Fibroblast of skin of abdomen (primary cell): ENCODE measurements at places on chromosomes 6 and 20.

DNA sequence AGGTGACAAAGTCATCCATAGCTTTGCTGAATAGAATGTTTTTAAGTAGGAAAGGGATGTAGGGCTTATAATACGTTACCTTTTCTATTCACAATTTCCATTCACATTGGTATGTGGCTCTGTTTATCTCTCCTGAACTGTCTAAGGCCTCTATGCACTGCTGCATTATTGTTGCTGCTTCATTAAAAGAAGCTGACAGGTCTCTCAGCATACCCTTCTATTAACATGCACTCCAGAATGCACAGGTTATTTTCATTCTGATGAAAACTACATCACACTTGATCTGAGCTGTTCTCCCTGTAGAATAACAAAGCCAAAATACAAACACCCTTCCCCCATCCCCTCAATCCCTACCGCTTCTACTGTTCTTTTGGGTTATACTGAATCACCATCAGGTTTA, 399.3 kb downstream of the TBC1D32 start:
- no peak for DNase-seq

- DNase-seq: no peak
Measured at GRCh38 chr20:46255440-46256104, 52.7 kb downstream of the CDH22 start.

- no peak for DNase-seq
Measured at GRCh38 chr6:38713812-38714211, 1.3 kb upstream of the DNAH8 start.

DNA sequence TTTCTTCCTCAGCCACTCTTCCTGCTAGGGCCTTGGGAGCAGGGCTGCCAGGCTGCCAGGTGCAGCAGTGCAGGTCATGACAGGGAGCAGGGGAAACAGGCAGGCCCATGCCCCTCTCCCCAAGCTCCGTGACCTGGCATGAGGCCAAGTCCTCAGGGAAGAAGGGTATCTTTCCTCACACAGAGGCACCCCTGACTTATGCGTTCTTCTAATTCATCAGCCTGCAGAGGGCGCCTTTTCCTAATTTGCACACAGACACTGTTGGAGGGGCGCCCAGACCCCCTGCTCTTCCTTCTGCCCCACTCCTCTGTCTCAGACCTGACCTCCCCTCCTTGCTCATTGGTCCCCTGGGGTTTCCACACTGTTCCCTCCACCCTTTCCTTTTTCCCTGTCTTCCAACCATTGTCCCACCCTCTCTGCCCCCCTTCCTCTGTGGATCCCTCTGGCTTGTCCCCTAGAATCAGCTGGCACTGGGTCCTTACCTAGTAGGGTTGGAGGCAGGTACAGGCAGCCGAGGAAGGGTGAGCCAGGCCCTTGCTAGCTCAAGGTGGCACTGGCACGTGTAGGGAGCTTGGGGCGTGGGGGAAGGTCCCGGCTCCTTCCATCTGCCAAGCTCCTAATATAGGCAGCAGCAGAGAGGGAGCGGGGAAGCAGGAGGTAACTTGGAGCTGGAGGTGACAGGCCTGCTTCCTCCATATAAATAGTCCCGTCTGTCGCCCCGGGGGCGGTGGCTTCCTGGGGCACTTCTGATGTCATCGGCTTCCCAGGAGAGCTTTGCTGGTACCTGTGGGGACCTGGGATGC, 154.9 kb upstream of the MLN start:
- no peak for DNase-seq

DNA sequence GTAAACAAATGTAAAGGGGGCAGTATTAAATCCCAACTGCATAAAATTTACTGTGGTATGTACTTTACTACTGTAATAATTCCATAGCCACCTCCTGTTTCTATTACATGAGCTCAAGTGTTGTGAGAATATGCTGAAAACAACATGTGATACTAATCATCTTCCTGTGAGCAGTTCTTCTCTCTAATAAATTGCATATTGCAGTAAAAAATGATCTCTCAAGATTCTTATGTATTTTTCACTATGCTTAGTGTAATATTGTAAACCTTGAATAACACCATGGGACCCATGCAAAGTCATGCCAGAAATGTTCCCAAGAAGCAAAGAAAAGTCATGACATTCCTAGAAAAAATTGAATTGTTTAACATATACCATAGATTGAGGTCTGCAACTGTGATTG, 133.0 kb upstream of the ATXN1 start:
- DNase-seq: no peak

DNA sequence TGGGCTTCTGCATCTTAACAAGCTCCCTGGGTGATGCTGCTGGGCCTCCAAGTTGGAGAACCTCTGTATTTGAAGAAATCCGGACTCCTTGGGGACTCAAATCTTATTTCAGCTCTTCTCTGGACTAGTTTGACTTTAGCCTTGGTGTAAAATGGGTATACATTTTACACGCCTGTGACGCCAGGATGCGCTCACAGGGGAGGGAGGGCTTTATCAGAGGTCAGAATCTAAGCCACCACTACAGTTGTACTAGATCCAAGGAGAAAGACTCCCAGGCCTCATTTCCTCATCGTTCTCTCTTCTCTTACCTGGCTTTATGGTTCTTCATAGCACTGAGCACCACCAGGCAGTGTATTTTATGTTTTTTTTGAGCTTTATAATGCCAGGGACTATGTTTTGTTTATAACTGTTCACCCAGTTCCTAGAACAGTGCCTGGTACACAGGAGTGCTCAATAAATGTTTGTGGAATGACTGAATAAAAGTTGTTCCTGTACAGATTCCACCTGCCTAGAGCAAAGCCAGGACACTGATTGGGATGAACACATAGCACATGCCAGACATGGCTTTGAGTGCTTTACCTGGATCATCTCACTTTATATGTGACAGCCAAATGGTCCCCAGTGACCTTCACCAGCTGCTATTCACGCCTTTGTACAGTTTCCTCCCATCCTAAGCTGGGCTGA, 5.1 kb upstream of the RBCK1 start:
- no peak for DNase-seq

- DNase-seq: no peak
Measured at GRCh38 chr6:30507849-30508827, 18.8 kb downstream of the HLA-E start.

- DNase-seq: no peak
Measured at GRCh38 chr6:2078888-2079287, 166.5 kb downstream of the GMDS start.

GRCh38 chr20:34433391-34433790, 70.3 kb downstream of the ITCH start:
- no peak for DNase-seq

DNA sequence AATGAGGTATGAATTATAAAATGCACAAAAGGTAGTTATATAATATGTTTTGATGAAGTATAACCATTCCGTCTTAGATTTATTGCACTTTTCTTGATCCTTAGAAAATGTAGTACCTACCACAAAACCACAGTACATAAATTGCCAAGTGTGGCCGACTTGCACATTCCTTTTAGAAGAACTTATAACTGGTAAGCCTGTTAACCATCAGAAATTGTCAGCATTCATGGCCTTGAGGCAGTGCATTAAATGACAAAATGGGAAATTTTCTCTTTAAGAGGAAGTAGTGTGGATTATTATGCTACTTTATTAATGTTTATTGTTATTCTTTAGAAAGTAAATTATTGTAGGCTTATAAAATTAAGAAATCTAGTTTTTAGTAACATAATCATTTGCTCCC, 29.6 kb downstream of the TAB2 start:
- DNase-seq: peak; percentile 73

GRCh38 chr6:22668717-22669116, 99.4 kb downstream of the HDGFL1 start:
- DNase-seq: no peak

- no peak for DNase-seq
Measured at GRCh38 chr6:99689916-99690685, 83.5 kb downstream of the PRDM13 start.

- no peak for DNase-seq
Measured at GRCh38 chr20:23702021-23702420, 13.2 kb upstream of the CST4 start.

DNA sequence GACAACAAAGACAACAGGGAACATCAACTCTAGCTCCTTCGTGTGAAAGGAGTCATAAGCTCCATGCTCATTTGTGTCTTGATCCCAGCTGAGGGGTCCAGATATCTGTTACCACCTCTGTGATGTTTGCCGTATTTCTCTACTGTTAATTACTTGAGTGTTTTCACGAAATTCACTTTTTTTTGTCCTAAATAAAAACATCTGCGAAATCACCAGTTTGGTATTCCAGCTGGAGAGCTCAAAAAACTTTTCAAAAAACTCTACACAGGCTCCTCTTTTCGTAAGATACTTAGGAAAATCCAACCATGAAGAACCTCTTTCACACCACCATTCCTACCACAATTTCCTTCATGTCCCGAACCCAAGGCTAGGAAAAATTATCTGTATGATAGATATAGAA, 25.3 kb downstream of the TRAF3IP2 start:
- DNase-seq: no peak

- DNase-seq: peak; percentile 16
Measured at GRCh38 chr6:124434421-124434820, 527.8 kb upstream of the RNF217 start.

GRCh38 chr6:37565267-37566110, 65.8 kb upstream of the CCDC167 start:
- DNase-seq: no peak

- no peak for DNase-seq
Measured at GRCh38 chr6:169106176-169106575, 147.5 kb downstream of the THBS2 start.

- no peak for DNase-seq
Measured at GRCh38 chr6:165984729-165985275, 182.8 kb downstream of the TBXT start.

DNA sequence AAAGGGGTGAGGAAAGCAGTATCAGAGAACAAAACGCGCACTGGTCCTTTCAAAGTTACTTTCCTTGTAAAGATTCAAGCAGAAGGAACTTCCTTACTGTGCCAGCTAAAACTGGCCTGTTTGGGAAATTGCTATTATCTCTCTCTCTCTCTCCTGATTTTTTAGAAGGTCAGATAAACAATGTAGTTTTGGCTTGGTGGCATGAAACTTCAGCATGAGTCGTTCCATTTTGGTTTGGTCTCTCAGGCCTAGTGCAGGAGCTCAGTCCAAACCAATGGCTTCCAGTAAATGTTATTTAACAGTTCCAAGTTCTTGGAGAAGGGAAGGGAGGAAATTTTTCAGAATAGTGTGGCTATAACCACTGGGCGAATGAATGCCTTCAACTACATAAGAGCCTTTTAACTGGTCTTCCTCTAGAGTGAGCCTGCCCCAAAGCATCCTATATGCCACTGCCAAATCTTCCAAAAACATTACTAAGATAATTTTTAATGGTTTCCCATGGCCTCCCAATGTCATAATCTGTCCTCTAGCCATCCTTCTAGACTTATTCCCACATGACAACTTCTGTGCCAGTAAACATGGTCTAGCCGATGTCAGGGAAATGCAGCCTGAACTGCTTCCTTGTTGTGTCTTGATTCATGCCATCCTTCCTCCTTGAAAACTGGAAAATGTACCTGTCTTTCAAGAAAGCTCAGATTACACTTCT, 9.1 kb upstream of the SNX9 start:
- DNase-seq: peak; percentile 52

DNA sequence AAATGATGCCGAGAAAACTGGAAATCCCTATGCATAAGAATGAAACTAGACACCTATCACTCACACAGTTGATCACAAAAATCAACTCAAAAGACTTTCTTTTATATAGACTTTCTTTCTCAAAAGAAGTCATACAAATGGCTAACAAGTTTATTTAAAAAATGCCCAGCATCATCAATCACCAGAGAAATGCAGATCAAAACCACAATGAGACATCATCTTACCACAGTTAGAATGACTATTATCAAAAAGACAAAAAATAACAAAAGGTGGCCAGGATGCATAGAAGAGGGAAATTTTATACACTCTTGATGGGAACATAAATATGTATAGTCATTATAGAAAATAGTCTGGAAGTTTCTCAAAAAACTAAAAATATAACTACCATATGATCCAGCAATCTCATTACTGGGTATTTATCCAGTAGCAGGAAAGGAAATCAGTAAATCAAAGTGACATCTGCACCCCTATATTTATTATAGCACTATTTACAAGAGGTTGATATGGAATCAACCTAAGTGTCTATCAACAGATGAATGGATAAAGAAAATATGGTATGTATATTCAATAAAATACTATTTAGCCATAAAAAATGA, 3.4 kb upstream of the RNF217 start:
- peak; percentile 69 for DNase-seq

- DNase-seq: peak; percentile 90
Measured at GRCh38 chr20:22070610-22071058, 365.2 kb downstream of the PAX1 start.

GRCh38 chr6:155708100-155708499, 252.5 kb upstream of the NOX3 start:
- no peak for DNase-seq

- no peak for DNase-seq
Measured at GRCh38 chr6:13927203-13927602, 2.5 kb downstream of the RNF182 start.

- peak; percentile 90 for DNase-seq
Measured at GRCh38 chr20:57991211-57991881, 237.1 kb downstream of the ANKRD60 start.

DNA sequence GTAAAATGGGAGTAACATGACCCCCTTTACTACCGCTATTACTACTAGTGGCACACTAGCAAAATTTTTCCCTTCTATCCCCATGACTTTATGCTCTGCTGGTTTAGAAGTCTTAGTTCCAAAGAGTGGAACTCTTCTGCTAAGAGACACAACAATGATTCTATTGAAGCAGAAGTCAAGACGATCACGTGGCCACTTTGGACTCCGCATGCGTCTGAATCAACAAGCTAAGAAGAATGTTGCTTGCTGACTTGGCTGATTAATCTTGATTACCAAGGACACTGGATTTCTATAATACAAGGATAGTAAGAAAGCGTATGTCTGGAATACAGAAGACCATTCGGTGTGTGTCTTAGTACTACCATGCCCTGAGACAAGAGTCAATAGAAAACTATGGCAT, 244.7 kb upstream of the BTBD3 start:
- no peak for DNase-seq
